ENCODE measurements at places on chromosomes 2 and 18. TPM values are rescaled to one million over a fixed set of nuclear protein-coding genes. Genes with fewer than 3 reads are reported as not detected.

The PMAIP1 gene
- 0.98 TPM for total RNA-seq

The POTEC gene
- total RNA-seq = not detected

The EMILIN2 gene
- total RNA-seq = 3.0 TPM

The IL1F10 gene
- not detected for total RNA-seq

The FAM98A gene
- total RNA-seq = 15.2 TPM

The SEPTIN10 gene
- 56.3 TPM for total RNA-seq

The IGFBP2 gene
- 124 TPM for total RNA-seq

The KIAA2012 gene
- total RNA-seq = 0.98 TPM

The IGFBP5 gene
- total RNA-seq = 34.9 TPM

The PTPRM gene
- total RNA-seq = 36.9 TPM

The NCKAP5 gene
- total RNA-seq = 9.3 TPM

The VIT gene
- not detected for total RNA-seq

The CDH20 gene
- total RNA-seq = 5.9 TPM

The KRTCAP3 gene
- total RNA-seq = 0.25 TPM

The ATP6V1C2 gene
- total RNA-seq = 0.25 TPM

Measured in temporal lobe (tissue), 4 donors.